ENCODE measurements at places on chromosomes 6 and 20.
A peak's percentile ranks its signal among the peaks of the same experiment; 100 is the strongest.

GRCh38 chr6:139680819-139681218, 306.4 kb upstream of the CITED2 start:
- no peak for DNase-seq

- no peak for DNase-seq
Observed at GRCh38 chr6:85252085-85252484, 197.8 kb upstream of the NT5E start.

GRCh38 chr6:137307163-137307854, 88.1 kb upstream of the IFNGR1 start:
- DNase-seq, result no peak

DNA sequence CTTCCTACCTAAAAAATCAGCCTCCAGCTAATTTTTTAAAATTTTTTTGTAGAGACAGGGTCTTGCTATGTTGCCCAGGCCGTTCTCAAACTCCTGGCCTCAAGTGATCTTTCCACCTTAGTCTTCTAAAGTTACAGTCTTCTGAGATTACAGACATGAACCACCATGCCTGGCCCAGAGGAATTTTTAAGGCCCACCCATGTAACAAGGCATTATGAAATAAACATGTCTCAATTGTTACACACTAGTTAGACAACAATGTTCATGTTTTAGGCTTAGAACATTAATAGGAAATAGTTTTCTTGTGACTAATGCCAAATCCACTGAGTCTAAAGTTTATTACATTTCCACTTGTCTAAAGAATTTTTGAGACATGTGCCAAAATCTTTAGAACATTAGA, 221.2 kb downstream of the LAMA2 start:
- no peak for DNase-seq

DNA sequence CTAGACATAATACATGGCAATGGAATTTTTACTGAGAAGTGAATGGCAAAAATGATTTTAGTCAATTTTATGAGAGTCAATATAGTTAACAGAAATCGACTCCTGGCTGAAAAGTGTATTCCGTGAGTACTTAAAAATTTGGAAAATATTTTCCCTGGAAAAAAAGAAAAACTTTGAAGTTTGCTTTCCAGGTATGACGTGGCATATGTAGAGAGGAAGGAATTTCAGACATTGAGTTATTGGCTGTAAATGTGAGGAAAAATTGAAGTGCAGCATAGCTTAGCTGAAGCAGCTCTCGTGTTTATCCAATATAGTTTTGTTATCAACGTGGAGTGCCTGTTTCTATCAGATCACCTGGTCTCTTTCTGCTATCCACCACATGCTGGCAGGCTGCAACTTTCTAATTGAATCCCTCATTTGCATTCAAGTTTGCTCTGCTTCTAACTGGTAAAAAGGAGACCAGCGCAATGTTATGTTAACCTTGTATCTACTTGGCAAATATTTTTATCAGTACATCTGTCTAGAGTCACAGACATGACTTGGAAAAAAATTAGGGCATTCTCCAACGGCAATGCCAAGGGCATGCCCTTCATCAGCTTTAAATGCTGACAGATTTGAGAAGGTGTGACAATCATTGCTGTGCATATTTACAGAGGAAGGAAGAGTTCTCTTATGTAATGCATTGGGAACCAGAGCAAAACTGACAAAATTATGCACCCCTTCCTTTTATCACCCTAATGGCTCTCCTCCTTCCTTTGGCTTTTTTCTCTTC, 1102.8 kb upstream of the FLRT3 start:
- DNase-seq, result no peak

DNA sequence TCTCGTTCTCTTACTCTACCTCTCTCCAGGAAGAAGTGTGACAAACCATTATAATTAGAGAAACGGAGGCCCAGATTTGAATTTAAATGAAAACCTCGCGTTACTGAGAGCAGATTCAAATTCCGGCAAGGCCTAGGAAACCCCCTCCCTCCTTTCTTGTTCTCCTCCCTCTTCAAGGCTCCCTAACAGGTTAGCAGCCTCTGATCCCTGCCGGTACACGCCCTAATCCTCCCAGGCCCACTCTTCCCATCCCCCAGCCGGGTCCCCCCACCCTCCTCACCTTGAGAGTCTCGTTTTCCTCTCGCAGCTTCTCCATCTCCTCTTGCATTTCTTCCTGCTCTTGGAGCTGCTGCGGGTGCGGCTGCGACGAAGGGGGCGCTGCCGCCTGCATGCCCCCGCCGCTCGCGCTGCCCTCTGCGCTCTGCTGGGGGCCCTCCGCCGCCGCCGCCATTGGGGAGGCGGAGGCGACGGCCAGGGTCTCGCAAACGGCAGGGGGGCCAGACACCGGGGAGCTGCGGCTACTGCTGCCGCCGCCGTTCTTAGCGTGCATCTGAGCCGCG, 3.8 kb downstream of the MTCL3 start:
- DNase-seq, result no peak

- no peak for DNase-seq
Observed at GRCh38 chr6:101666256-101666655, 272.7 kb downstream of the GRIK2 start.

DNA sequence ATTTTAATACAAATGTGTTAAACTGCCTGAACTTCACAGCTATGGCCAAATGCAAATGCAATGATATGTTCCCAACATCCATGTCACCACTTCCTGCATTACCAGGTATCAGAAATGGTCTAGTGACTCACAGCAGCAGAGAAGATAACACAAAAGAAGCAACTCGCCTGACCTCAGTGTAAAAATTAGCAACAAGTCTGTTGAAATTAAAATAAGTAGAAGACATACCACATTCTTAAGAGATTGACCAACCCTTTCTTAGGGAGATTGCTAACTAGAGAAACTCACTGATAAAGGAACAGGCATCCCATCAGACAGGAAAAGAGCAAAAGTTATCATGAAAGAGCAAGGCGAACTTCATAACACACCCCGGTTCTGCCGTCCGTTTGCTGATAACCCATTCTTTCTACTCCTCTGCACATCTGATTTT, 45.1 kb downstream of the RNASET2 start:
- DNase-seq, result no peak

- DNase-seq, result no peak
Observed at GRCh38 chr6:25369036-25369432, 89.9 kb downstream of the CARMIL1 start.

GRCh38 chr6:150334790-150335783, 33.7 kb upstream of the IYD start:
- peak; percentile 19 for DNase-seq

- peak; percentile 18 for DNase-seq
Observed at GRCh38 chr6:169800668-169801395, 49.4 kb downstream of the ERMARD start.

DNA sequence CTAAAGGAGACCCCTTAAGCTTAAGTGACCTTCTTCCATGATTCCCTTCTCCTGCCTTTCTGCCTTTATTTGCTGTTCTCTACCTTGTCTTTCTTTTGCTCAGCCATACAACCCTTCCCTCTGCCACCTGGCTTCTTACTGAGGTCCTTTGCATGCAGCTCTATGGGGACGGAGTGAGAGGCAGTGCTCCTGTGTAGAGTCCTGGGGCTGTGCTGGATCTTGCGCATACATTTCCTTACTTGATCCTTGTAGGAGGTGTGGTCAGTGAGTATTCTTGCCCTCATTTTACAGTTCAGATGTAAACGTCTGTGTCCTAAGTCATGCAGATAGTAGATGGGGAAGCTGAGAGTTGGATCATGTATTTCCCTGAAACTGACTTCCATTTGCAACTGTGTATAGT, 5.7 kb downstream of the SASH1 start:
- DNase-seq, result no peak

DNA sequence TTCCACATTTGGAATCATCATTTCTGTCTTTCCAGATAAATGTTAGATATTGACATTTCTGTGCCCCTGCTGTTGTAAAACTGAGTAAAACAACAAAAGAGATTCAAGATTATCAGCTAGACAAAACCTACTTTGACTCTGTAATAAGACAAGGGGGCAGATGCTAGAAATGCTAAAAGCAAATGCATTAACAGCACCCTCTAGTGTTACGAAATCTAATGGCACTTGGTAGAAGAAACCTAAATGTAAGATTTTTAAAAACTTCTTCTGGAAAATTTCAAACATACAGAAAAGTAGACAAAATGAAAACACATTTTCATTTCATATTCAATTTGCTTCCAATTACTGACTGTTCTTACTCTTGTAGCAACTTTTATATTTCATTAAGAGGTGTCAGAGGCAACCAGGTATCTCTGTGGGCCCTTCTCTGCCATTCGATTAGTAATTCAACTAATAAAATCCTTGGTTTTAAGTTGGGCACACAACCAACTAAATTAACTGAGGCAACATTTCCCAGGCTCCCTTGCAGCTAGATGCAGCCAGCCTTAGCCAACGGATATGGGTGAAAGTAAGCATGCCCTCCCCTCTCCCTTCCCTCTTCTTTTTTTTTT, 45.0 kb downstream of the SLC23A2 start:
- DNase-seq, result no peak

- DNase-seq, result no peak
Observed at GRCh38 chr20:57851796-57852195, 142.0 kb upstream of the PMEPA1 start.

DNA sequence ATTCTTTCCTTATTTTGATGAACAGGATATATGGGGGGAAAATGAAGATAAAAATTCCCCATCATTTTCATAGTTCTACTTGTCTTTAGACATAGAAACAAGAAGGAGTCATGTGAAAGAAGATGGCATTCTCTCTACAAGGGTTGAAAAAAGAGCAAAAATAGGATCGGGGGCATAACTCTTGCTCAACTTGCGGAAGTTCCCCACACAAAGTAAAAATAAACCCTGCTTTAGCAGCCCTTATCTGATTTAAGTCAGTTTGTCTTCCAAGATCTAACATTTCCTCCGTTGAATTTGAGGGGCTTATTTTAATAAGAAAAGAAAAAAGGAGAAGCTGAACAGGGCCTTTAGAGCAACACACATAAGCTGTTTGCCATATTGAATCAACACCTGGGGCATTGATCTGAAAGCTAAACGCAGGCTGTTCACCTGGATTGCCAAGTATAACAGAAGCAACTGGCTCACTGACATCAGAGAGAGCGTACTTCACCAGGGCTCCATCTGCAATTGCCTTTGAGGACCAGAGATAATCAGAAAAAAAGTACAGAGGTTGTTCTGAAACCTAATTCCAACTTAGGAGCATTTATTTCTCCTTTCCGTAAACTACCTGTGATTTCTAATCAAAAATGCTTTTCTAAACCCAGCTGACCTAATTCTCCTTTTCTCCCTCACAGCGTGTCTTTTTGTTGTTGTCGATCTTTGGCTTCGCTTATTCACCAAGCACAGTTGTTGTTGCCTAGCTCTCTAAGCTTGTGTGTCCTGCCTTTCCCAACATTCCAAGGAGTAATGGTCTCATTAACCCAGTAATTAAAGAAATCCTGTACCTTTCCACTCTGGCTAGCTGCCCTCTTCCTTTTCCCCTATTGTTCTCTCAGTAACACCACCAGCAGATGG, 568.0 kb downstream of the KIF16B start:
- DNase-seq, result no peak

GRCh38 chr20:25020901-25021301, 28.4 kb upstream of the APMAP start:
- DNase-seq, result no peak

DNA sequence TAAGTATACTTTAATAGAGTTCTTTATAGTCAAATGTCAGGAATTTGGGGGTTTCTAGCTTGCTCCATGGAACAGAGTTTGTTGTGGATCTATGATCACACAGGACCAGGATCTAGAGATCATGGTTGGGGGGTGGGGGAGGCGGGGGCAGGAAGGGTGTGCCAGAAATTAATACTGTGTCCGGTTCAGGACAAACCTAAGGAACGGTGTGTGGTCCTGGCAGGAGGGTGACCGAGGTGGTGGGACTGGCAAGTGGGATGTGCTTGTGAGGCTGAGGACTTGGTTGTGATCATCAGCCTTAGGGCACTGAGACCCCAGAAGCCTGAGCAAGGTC, 27.9 kb downstream of the GSTA3 start:
- DNase-seq, result no peak

GRCh38 chr6:53673162-53673727, 7.7 kb upstream of the KLHL31 start:
- no peak for DNase-seq

GRCh38 chr6:35213824-35214756, at the start of gene SCUBE3:
TSS of gene SCUBE3 (plus strand) at chr6:35213956. CDS start at chr6:35214419, 463 bp downstream.
- DNase-seq, result peak; percentile 7

- DNase-seq, result no peak
Observed at GRCh38 chr6:15305909-15306308, 60.0 kb downstream of the JARID2 start.

DNA sequence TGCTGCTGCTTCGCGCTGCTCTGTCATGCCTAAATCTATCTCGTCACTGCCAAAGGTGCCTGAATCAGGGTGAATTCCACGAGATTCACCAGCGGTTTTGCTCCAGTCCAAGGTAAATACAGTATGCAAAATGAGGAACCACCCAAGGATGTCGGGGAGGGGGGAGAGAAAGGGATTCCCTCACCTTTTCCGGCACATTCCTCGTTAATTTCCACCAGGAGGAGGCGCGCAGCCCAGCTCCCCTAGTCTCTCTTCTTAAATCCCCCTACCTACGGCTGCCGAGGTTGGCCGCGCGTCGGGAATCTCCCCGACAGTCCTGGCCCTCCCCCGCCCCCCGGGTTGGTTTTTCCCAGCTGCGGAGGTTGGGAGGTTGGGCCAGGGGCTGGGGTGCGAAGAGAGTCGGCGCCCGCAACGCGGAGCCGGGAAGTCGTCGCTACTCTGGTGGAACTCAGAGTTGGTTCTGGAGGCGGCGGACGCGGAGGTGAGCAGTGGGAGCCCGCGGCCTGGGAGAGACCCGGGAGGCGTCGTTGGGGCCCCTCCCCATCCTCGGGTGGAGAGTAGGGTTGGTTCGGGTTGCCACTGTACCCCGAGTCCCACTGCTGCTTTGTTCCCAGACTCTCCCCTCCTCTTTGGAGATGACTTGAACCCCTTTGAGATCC, at the start of gene TPBG:
TSS of gene TPBG (plus strand) at position 390 of the 659 bp plus-strand sequence. CDS start 1,145 bp downstream, outside the sequence.
- peak; percentile 5 for DNase-seq

- DNase-seq, result no peak
Observed at GRCh38 chr6:109512271-109512817, 29.3 kb upstream of the ZBTB24 start.

GRCh38 chr20:19284400-19285178, 72.1 kb downstream of the SLC24A3 start:
- no peak for DNase-seq

DNA sequence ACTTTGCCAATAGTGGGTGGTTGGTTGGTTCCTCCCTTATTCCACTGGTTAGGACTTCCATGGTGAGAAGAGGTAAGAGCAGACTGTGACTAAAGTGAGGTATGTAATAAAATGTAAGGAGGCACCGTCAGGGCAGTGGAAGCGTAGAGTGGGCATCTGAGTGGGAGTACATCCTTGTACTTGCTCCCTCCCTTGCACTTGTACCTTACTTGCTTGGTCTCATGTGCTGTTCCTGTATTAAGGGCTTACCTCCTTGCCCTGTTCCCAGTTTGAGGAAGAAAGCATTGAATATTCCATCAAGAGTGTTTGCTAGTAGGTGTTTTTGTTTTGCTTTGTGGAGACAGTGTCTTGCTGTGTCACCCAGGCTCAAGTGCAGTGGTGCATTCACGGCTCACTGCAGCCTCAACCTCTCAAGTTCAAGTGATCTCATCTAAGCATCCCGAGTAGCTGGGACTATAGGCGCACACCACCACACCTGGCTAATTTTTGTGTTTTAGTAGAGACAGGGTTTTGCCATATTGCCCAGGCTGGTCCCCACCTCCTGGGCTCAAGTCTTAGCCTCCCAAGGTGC, 25.5 kb downstream of the AMD1 start:
- DNase-seq, result no peak
